Left ventricle myocardium inferior (tissue), 1 donor: ENCODE measurements at places on chromosomes 7 and 10. TPM values are rescaled to one million over a fixed set of nuclear protein-coding genes. Genes with fewer than 3 reads are reported as not detected.

KCNIP2 gene
- total RNA-seq, result 29.2 TPM

CPN1 gene
- total RNA-seq, result not detected

- H3K4me3 ChIP-seq, result no peak overlapping the region
- DNase-seq, result peak; percentile 48
- no peaks in the 10 kb centered on the region for H3K36me3 ChIP-seq
- peak overlapping the region; percentile 91 for H3K27ac ChIP-seq
Measured at GRCh38 chr10:91590142-91590903, 42.5 kb downstream of the PPP1R3C start.

- H3K4me3 ChIP-seq, result no peak overlapping the region
- no peak for DNase-seq
- H3K27me3 ChIP-seq, result no peaks in the 10 kb centered on the region
- H3K4me1 ChIP-seq, result no peaks in the 10 kb centered on the region
- H3K36me3 ChIP-seq, result no peaks in the 10 kb centered on the region
- H3K27ac ChIP-seq, result no peak overlapping the region
Measured at GRCh38 chr10:84789026-84789425, 460.6 kb downstream of the CCSER2 start.

DNA sequence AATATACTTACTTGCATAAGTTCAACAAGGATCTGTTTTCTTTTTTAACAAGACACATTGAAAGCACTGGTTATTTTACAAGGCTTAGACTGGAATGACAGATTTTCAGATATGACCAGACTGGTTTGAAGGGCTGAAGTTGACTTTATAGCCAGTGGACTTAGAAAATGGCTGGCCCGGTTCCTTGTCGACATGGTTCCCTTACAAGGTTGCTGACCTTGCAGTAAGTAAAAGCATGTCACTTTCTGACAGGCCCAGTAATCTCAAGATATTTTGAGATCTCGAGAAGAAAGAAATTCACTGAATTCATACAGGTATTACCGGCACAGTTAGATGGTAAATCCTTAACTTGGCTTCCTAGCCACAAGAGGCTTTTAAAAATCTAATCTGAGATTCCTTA is 136.5 kb downstream of the COBL start:
- no peak for DNase-seq
- peaks cover 2% of the 10 kb centered on the region for H3K27me3 ChIP-seq
- no peaks in the 10 kb centered on the region for H3K36me3 ChIP-seq
- no peak overlapping the region for H3K4me3 ChIP-seq
- H3K27ac ChIP-seq, result no peak overlapping the region
- peaks cover 21% of the 10 kb centered on the region for H3K4me1 ChIP-seq

DNA sequence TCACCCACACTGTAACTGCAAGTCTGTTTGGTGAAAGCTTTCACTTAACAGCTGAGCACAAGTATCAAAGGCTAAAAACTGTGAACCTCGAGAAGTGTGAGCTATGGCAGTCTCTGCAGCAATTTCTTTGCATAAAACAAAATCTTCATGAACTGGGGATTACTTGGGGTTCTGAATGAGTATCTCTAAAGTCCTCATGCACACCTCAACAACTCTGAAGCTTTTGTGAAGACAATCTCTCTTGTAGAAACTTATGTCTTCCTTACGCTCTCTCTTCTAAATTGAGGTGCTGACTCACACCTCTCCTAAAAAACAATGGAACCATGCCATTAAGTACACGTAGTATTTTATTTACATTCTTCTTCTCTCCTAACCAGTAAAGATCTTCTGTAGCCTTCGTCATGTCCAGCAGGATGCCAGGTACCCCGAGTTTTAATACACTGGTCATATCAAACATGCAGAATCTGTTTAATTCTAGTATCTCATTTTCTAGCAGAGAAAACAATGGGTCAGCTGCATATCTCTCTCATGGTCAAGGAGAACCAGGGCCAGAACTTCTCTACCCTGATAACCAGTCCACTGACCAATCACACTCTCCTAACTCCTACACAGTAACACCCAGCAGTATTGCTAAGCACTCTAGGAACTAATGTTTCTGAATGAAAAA is 76.9 kb downstream of the UBE2H start:
- peak overlapping the region; percentile 28 for H3K4me3 ChIP-seq
- no peaks in the 10 kb centered on the region for H3K27me3 ChIP-seq
- H3K27ac ChIP-seq, result peak overlapping the region; percentile 68
- no peak for DNase-seq
- H3K4me1 ChIP-seq, result peaks cover 83% of the 10 kb centered on the region
- H3K36me3 ChIP-seq, result peaks cover 35% of the 10 kb centered on the region

DNA sequence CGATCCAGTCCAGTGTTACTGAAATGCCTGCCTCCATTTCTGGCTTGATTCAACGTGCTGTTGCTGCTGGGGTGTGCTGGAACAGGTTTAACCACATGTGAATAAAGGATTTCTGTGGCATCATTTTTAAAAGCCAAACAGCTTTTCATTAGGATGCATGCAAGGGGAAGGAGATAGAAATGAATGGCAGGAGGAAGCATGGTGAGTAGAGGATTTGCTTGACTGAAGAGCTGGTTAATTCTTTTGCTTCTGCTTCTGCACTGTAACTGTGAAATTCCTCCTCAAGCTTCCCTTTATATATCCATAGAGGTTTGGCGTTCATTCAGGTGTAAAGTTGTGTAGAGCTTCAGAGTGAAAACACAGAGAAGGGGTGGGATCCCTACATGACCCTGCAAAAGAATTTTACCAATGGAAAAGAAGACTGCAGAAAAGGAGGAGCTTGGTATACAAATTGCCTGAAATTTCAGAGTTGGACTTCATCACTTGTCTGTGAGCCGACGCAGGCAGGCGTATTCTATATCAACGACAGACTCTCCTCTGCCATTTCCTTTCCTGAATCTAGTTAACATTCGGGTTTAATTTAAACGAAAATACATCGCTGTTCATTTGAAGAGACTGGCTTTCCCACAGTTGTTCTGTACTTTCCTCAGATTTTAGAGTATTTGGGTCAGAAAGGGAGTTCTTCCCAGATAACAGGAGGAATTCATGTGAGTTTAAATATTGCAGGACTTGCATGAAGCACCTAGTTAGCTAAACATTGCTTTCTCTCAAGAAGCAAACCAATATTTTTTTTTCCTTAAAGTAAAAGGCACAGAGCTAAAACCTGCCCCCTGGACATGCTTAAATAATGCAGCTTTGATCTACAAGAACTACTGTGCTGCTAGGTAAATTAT is at the start of gene SOSTDC1:
TSS of gene SOSTDC1 (minus strand) at position 270 of the 893 bp plus-strand sequence. CDS start at position 200, 70 bp downstream.
- peaks cover 12% of the 10 kb centered on the region for H3K4me1 ChIP-seq
- H3K27me3 ChIP-seq, result peaks cover 21% of the 10 kb centered on the region
- peak within 1 kb of the TSS; percentile 44 for H3K4me3 ChIP-seq

DNA sequence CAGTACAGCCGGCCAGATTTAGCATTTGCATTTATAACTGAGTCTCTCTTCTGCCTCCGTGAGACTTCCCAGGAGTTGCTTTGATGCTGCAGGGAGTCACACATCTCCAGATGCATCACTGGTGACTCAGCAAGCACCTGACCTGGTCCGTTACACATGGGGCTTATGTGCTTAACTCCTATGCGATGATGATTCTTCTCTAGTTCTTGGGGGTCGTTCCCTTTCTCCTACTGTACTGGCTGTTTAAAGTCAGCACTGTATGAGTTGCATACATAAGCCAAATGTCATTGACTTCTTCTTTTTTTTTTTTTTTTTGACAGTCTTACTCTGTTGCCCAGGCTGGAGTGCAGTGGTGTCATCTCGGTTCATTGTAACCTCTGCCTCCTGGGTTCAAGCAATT is 13.0 kb upstream of the AKR1E2 start:
- DNase-seq, result no peak
- H3K27me3 ChIP-seq, result no peaks in the 10 kb centered on the region
- no peak overlapping the region for H3K4me3 ChIP-seq
